ENCODE measurements at places on chromosomes 6 and 20. TPM values are rescaled to one million over a fixed set of nuclear protein-coding genes. Genes with fewer than 3 reads are reported as not detected.

Gene CALHM4
- total RNA-seq, result not detected

DNA sequence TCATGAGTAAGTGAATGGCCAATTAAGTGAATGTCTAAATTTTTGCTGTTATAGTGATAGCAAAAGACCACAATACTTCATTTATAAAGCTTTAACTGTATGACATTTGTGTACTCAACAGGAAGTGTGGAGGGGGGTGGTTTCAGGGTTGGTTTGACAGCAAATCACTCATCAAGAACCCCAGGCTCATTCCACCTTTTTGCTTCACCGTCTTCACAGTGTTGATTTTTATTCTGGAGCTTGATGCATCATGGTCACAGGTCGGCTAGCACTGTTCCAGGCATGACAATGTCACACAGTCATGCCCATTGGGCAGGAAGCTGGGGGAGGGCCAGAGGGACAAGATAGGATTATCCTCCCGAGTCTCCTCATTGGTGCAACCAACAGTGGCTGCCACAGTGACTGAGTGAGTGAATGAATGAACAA is 75.0 kb downstream of the MDGA1 start:
- H3K27ac ChIP-seq, result no peak overlapping the region
- H3K27me3 ChIP-seq, result no peaks in the 10 kb centered on the region
- H3K4me3 ChIP-seq, result no peak overlapping the region
- H3K36me3 ChIP-seq, result no peaks in the 10 kb centered on the region
- no peak for DNase-seq

DNA sequence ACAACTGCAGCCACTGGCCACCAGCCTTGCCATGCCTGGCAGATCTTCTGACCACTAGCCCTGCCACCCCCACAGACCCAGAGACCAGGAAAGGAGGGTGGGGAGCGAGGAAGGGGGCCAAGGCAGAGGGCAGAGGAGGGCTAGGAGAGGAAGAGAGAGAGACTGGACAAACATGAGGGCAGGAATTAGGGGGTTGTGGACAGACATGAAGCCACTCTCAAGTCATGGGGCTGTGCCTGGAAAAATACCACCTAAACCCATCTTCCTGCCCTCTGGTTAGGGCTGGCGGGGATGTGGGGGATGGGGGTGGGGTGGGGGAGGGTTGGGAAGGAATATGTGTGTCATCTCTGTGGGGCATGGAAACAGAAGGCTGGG is 1.4 kb upstream of the SLC29A1 start:
- H3K36me3 ChIP-seq, result no peaks in the 10 kb centered on the region
- DNase-seq, result no peak
- H3K27me3 ChIP-seq, result no peaks in the 10 kb centered on the region
- H3K4me3 ChIP-seq, result peak overlapping the region; percentile 83

DNA sequence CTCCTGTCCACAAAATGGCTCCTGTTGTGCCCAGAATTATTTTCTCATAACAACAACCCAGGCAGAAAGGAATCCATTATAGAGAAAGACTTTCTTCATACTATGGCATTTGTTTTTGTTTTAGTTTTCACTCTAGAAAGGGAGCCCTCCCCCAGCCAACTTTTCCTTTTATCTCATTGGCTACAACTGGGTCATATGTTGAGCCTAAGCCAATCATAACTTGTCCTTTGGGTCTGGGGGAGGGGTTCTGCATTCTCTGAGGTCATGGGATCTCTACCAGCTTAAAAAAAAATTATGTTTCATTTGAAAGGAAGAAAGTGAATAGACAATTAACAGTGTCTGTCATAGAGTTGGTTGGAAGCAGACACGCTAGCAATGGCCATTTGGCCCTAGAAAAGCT is 177.6 kb downstream of the AIG1 start:
- H3K36me3 ChIP-seq, result no peaks in the 10 kb centered on the region
- no peak overlapping the region for H3K27ac ChIP-seq
- no peak overlapping the region for H3K4me3 ChIP-seq
- no peak for DNase-seq
- no peaks in the 10 kb centered on the region for H3K4me1 ChIP-seq

Gene LY6G6D
- not detected for total RNA-seq

GRCh38 chr6:145544514-145544913 is 190.8 kb downstream of the EPM2A start:
- H3K4me1 ChIP-seq, result no peaks in the 10 kb centered on the region
- no peak for DNase-seq
- H3K36me3 ChIP-seq, result no peaks in the 10 kb centered on the region
- no peaks in the 10 kb centered on the region for H3K27me3 ChIP-seq
- no peak overlapping the region for H3K4me3 ChIP-seq
- H3K27ac ChIP-seq, result no peak overlapping the region

Gene PDE10A
- total RNA-seq, result 27.8 TPM

GRCh38 chr20:24936526-24937407 is 12.3 kb upstream of the CST7 start:
- no peak for DNase-seq
- H3K27me3 ChIP-seq, result no peaks in the 10 kb centered on the region
- no peaks in the 10 kb centered on the region for H3K36me3 ChIP-seq

- H3K4me3 ChIP-seq, result no peak overlapping the region
- no peak for DNase-seq
- H3K36me3 ChIP-seq, result no peaks in the 10 kb centered on the region
- no peaks in the 10 kb centered on the region for H3K4me1 ChIP-seq
- no peak overlapping the region for H3K27ac ChIP-seq
These were observed 9.3 kb upstream of the RNGTT start for GRCh38 chr6:88972504-88973423.

GRCh38 chr6:44498436-44498835 is 110.9 kb downstream of the CDC5L start:
- no peak overlapping the region for H3K27ac ChIP-seq
- no peaks in the 10 kb centered on the region for H3K4me1 ChIP-seq
- DNase-seq, result no peak
- no peaks in the 10 kb centered on the region for H3K36me3 ChIP-seq

GRCh38 chr6:6417475-6417874 is 97.0 kb upstream of the F13A1 start:
- no peak overlapping the region for H3K27ac ChIP-seq
- DNase-seq, result no peak
- no peaks in the 10 kb centered on the region for H3K36me3 ChIP-seq
- H3K4me3 ChIP-seq, result no peak overlapping the region

DNA sequence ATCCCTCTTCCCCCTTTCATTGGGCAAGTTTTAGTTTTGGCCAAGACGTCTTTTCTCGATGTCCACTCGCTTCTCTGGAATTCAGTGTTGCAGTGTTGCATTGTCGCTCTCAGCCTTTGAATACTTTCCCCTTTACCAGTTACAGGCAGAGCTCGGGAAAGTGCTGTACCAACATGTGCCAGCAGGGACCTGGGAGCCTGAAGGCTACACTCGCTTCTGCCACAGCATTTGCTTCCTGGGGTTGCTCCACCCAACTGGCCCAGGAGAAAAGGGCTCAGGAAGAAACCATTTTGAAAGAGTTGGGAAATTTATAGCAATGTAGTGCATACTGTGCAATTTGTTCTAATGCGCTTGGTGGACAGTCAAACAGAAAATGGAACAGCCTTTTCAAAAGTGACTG is 78.6 kb downstream of the LINC00237 start:
- no peak for DNase-seq
- H3K27me3 ChIP-seq, result no peaks in the 10 kb centered on the region
- no peaks in the 10 kb centered on the region for H3K36me3 ChIP-seq
- no peak overlapping the region for H3K4me3 ChIP-seq
- H3K4me1 ChIP-seq, result no peaks in the 10 kb centered on the region
- no peak overlapping the region for H3K27ac ChIP-seq

Gene FAM120B
- total RNA-seq, result 38.0 TPM

Gene BANF2
- not detected for total RNA-seq

DNA sequence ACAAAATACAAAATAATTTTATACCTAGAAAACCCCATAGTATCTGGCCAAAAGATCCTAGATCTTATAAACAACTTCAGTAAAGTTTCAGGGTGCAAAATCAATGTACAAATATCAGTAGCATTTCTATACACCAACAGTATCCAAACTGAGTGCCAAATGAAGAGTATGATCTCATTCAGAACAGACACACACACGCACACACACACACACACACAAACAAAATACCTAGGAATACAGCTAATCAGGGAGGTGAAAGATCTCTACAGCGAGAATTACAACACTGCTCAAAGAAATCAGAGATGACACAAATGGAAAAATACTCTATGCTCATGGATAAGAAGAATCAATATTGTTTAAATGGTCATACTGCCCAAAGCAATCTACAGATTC is 49.2 kb downstream of the TOMM6 start:
- no peaks in the 10 kb centered on the region for H3K4me1 ChIP-seq
- no peak for DNase-seq
- no peaks in the 10 kb centered on the region for H3K27me3 ChIP-seq
- no peak overlapping the region for H3K27ac ChIP-seq

- DNase-seq, result no peak
- H3K27me3 ChIP-seq, result no peaks in the 10 kb centered on the region
- no peak overlapping the region for H3K27ac ChIP-seq
- H3K4me3 ChIP-seq, result no peak overlapping the region
- H3K4me1 ChIP-seq, result no peaks in the 10 kb centered on the region
These were observed 431.0 kb upstream of the IRAK1BP1 start for GRCh38 chr6:78436335-78436734.

Gene POPDC3
- total RNA-seq, result 29.2 TPM

- H3K36me3 ChIP-seq, result no peaks in the 10 kb centered on the region
- H3K27me3 ChIP-seq, result no peaks in the 10 kb centered on the region
- H3K27ac ChIP-seq, result no peak overlapping the region
- H3K4me3 ChIP-seq, result no peak overlapping the region
- no peak for DNase-seq
These were observed 109.5 kb upstream of the PMEPA1 start for GRCh38 chr20:57819291-57819690.

Gene STX7
- total RNA-seq, result 40.6 TPM

Gene F13A1
- total RNA-seq, result 0.26 TPM

- no peaks in the 10 kb centered on the region for H3K36me3 ChIP-seq
- H3K27me3 ChIP-seq, result no peaks in the 10 kb centered on the region
- H3K4me1 ChIP-seq, result no peaks in the 10 kb centered on the region
- no peak overlapping the region for H3K27ac ChIP-seq
These were observed 87.2 kb downstream of the PRDM1 start for GRCh38 chr6:106173124-106173879.

All from Panc1 (cell line).